Common myeloid progenitor, CD34-positive (primary cell): ENCODE measurements at places on chromosomes 16 and 17.

- no peaks in the 10 kb centered on the region for H3K4me1 ChIP-seq
- no peak overlapping the region for H3K4me3 ChIP-seq
- H3K27ac ChIP-seq: no peak overlapping the region
These were observed 114.0 kb upstream of the SDK2 start for GRCh38 chr17:73758245-73758644.

DNA sequence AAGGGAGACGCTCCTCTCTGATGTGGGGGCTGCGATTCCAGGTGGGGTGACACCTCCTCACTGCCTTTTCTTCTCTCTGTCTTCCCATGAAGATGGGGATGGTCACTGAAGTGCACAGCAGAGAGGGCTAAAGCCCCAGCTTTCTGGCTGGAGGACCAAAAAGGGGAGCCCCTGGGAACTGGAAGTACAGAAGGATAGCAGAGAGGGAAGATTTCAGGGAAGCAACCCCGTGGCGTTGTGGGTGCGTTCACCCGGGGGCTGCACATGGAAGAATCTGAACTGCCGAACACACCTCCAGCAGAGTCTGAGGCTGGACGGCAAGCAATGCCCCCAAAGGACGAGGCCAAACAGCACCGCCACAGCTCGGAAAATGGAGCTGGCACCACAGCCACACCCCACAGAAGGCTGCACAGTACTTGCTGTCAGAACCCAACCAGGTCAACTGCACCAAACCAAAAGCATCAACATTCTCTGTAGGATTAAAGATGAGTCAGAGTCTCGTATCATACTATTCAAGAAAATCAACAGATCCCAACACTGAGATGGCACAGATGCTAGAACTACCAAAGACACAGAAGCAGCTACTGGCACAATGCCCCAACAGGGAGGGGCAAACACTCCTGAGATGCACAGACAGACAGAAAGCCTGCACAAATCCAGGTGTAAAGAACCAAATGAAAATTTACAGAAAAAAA is 49.9 kb downstream of the MAP1LC3B start:
- no peak overlapping the region for H3K4me3 ChIP-seq
- H3K4me1 ChIP-seq: no peaks in the 10 kb centered on the region
- H3K36me3 ChIP-seq: peaks cover 9% of the 10 kb centered on the region
- no peaks in the 10 kb centered on the region for H3K27me3 ChIP-seq
- DNase-seq: no peak

DNA sequence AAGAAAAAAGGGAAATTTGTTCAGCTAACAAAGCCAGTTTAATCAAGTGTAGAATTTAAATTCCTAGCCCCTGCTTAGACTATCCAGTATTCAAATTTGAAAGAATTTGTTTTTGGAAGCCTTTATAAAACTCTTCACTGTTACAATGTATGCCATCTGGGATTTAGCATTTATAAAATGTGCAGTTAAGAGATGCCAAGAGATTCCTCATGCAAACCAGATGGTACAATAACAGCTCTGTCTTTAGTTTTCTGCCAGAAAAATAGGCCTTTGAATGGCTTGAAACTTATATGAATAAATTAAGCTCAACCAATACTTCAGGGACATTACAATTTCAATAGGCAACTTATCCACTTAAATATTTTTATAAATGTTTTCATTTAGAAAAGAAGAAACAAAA is 6.8 kb upstream of the ANKS4B start:
- no peaks in the 10 kb centered on the region for H3K4me1 ChIP-seq
- H3K4me3 ChIP-seq: no peak overlapping the region
- DNase-seq: no peak

GRCh38 chr16:71526111-71526631 is at the start of gene CHST4:
Gene CHST4 (plus strand): TSS chr16:71526426. CDS start chr16:71536678, 10,252 bp downstream.
- peak; percentile 43 for DNase-seq
- H3K4me3 ChIP-seq: no peak within 1 kb of the TSS
- no peaks in the 10 kb centered on the region for H3K4me1 ChIP-seq
- H3K36me3 ChIP-seq: no peaks in the 10 kb centered on the region

DNA sequence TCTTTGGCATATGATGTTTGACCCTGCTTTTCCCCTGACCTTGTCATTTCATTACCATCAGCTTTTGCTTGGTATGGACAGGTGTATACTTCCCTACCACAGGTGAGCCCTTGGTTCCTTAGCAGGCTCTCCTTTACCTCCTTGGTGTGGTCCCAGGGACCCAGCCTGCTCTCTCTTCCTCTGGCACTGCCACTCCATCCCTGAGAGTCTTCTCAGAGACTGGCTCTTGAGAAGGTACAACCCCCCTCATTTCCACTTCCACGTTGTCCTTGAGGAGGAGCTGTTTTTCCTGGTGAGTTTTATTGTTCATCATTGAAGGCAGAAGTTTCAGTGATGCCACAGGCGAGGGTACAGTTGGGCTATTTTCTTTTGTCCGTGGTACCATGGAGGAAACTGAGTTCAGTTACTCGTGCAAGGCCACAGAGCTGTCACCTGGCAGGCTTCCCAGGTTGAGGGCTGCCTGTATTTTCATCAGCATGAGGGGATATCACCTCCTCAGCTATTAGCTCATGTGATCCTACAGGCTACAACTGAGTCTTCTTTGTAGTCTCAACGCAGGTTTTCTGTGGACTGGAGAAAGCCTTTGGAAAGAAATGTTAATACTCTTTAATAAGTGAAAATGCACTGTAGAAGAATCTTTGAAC is 52.3 kb downstream of the MSI2 start:
- no peak overlapping the region for H3K4me3 ChIP-seq
- no peak for DNase-seq
- H3K27ac ChIP-seq: no peak overlapping the region
- H3K27me3 ChIP-seq: no peaks in the 10 kb centered on the region
- H3K36me3 ChIP-seq: peaks cover 59% of the 10 kb centered on the region

DNA sequence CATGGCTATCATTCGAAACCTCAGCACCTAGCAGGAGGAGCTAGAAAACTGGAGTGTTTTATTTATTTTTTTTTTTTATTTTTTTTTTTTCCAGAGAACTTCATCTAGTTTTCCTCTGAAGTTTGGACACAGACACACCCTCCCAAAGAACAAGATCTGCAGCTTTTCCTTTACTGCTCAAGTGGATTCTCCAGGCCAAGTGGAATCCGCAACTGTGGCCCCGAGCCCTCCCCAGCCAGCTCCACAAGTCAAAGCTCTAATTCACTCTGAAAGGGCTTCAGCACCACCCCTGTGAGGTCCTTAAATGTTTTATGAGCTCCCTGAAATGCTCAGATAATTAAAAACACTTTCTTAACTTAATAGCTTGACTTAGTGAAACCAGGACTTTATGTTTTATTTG is 332.1 kb upstream of the DYNLRB2 start:
- H3K4me3 ChIP-seq: no peak overlapping the region
- H3K27ac ChIP-seq: no peak overlapping the region
- no peaks in the 10 kb centered on the region for H3K36me3 ChIP-seq
- DNase-seq: no peak
- no peaks in the 10 kb centered on the region for H3K4me1 ChIP-seq

DNA sequence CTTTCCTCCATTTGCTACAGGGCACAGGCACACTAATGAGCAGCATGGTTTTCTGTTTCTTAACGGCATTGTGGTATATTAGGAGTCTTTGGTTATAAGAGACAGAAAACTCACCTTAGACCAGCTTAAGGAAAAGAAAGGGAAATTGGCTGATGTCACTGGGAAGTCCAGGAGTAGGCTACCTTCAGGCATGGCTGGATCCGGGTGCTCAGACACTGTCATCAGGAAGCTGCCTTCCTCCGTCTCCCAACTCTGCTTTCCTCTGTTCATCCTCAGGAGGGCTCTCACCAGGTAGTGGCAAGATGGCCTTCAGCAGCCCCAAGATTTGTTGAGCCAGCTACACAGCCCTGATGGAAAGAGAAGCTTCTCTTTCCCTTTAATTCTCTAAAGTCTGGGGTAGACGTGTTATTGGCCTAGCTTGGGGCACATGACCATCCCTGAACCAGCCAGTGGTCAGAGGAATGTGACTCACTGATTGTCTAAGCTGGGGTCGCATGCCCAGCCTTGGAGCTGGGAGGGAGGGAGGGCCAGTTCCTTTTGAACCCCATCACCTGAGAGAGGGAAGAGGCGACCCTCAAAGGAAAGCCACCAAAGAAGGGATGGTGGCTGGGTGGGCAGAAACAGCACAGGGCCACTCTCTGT is 117.4 kb downstream of the CLEC16A start:
- DNase-seq: no peak
- H3K36me3 ChIP-seq: peaks cover 8% of the 10 kb centered on the region
- no peak overlapping the region for H3K4me3 ChIP-seq
- H3K4me1 ChIP-seq: peaks cover 5% of the 10 kb centered on the region
- no peak overlapping the region for H3K27ac ChIP-seq
- H3K27me3 ChIP-seq: peaks cover 3% of the 10 kb centered on the region

GRCh38 chr17:46264456-46265198 is 30.3 kb upstream of the LRRC37A start:
- peaks cover 26% of the 10 kb centered on the region for H3K4me1 ChIP-seq
- H3K36me3 ChIP-seq: no peaks in the 10 kb centered on the region
- H3K27ac ChIP-seq: no peak overlapping the region
- peak; percentile 19 for DNase-seq
- no peak overlapping the region for H3K4me3 ChIP-seq
- H3K27me3 ChIP-seq: no peaks in the 10 kb centered on the region

- H3K4me1 ChIP-seq: no peaks in the 10 kb centered on the region
- no peak for DNase-seq
- H3K27ac ChIP-seq: no peak overlapping the region
- H3K4me3 ChIP-seq: no peak overlapping the region
These were observed 204.7 kb downstream of the CDRT15L2 start for GRCh38 chr17:20784100-20784665.
